Colonic mucosa (tissue), 4 donors: ENCODE measurements at places on chromosomes 11 and 22.
A peak's percentile ranks its signal among the peaks of the same experiment; 100 is the strongest.

DNA sequence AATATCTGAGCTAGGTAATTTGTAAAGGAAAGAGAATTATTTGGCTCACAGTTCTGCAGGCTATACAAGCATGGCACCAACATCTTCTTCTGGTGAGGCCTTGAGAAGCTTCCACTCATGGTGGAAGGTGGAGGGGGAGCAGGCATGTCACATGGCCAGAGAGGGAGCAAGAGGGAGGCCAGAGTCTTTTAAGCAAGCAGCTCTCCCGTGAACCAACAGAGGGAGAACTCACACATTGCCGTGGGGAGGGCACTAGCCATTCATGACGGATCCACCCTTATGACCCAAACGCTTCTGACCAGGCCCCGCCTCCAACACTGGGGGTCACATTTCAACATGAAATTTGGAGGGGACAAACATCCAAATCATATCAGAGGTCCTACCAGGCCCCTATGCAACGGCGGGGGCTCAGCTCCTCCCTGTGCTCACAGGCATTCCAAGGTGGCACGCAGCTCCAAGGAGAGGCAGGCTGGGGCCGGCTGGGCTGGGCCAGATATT, 4.6 kb downstream of the C11orf96 start:
- DNase-seq = no peak

DNA sequence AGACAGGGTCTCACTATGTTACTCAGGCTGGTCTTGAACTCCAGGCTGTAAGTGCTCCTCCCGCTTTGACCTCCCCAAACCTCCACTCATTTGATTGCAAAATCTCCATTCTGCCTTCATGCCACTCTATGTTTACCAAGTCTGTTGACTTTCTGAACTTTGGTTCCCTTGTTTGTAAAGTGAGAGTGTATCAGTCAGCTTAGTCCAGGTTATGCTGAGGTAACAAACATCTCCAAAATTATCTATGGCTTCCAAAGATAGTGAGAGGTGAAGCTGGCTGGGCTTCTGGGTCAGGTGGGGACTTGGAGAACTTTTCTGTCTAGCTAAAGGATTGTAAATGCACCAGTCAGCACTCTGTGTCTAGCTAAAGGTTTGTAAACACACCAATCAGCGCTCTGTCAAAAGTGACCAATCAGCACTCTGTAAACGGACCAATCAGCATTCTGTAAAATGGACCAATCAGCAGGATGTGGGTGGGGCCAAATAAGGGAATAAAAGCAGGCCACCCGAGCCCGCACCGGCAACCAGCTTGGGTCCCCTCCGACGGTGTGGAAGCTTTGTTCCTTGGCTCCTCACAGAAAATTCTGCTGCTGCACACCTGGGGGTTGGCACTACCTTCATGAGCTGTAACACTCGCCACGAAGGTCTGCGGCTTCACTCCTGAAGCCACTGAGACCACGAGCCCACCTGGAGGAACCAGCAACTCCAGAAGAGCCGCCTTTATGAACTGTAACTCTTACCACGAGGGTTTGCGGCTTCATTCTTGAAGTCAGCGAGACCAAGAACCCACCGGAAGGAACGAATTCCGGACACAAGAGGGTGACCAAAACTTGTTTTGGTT, 109.3 kb downstream of the MIAT start:
- no peak for DNase-seq

GRCh38 chr11:128086794-128087193, 500.6 kb downstream of the ETS1 start:
- no peak for DNase-seq

DNA sequence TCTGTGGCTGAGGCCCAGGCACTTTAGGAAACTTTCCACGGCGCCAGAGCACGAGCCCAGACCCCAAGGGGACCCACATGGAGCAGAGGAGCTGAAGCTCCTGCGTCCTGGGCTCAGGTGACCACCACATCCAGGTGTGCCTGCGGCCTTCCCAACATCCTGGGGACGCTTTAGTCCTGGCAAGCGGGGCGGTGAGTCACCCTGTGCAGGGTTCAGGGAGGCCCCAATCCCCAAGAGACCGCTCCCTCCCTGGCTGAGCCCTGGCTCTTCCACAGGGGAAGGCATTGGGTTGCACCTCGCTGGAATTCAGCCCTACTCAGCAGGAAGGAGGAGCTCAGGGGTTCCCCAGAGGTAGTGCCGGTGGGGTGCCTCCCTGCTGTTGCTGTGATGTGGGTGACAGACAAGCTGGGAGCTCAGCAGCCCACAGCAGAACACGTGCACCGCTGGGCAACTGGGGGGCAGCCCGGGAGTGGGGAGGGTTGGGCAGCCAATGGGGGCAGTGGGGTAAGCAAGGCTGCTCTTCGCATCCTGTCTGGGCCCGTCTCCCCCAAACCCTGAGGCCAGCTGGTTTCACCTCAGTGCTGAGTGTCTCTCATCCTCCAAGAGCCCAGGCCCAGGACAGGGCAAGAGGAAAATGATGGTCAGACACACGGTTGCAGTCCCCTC, 802.8 kb downstream of the BRD1 start:
- DNase-seq = no peak

- no peak for DNase-seq
Measured at GRCh38 chr22:19228179-19228578, 49.6 kb upstream of the SLC25A1 start.

- no peak for DNase-seq
Measured at GRCh38 chr11:129613071-129613470, 202.6 kb upstream of the TMEM45B start.

- DNase-seq = no peak
Measured at GRCh38 chr22:45905326-45905923, 71.5 kb downstream of the WNT7B start.

GRCh38 chr11:2834503-2835273, 50.9 kb downstream of the CDKN1C start:
- DNase-seq = no peak

GRCh38 chr22:35312198-35313059, 12.7 kb downstream of the TOM1 start:
- DNase-seq = peak; percentile 79

GRCh38 chr11:121672630-121673487, 220.1 kb upstream of the SORL1-AS1 start:
- DNase-seq = no peak

DNA sequence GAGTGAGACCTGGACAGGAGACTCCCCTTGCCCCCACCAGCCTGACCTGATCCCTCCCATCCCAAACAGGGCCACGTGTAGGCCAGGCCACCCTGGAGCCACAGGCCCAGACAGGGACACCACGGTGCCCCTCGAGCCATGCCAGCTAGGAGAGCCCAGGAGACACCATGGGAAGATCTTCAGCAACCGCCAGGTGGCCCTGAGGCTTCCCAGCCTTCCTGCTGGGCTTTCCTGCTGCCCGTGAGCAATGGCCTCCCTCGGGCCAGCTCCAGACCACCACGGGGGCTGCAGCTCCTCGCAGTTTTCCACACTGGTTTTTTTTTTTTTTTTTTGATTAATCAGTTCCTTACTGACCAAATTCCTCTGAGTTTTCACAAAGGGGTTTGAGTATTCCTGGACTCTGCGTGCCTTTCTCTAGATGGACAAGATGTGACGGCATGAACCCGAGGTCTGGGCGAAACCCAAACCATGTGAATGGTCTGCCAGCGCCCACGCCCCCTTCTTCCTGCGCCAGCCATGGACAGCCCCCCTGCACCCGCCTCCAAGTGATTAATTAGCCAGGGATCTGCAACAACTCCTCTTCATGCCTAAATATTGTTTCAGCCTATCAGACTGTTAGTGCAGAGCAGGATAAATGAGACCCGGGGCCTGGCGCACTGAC, 40.9 kb downstream of the TBX1 start:
- DNase-seq = no peak

DNA sequence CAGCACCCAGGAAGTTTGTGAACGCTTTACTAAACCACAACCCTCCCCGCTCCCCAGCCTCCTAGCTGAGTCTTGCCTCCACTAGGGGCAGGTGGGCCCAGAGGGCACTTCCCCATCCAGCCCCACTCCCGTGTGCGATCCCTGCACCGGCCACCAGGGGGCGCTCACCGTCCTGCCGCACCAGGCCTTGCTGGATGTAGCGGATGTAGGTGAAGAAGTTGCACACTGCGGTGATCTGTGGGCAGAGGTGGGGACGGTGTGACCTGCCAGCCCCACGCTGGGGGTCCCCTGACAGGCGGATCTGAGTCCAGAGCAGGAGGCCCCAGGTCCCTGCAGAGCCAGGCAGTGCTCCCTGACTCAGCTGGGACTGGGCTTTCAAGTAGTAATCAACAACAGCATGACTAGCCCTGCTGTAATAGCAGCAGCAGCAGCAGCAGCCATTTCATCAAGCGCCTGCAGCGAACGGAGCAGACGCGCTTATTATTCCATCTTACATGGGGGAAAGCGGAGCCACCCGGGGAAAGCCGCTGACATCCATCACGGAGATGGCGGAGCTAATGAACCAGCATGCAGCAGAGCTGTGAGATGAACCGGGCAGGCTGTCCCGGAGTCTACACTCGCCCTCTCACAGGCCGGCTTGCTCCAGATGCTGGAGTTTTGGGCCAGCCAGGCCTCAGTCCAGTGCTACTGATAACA, 7.9 kb upstream of the FADS3 start:
- DNase-seq = peak; percentile 90

- DNase-seq = no peak
Measured at GRCh38 chr11:110374921-110375320, 54.8 kb upstream of the FDX1 start.

GRCh38 chr11:33828604-33829429, 54.5 kb upstream of the FBXO3 start:
- DNase-seq = no peak

DNA sequence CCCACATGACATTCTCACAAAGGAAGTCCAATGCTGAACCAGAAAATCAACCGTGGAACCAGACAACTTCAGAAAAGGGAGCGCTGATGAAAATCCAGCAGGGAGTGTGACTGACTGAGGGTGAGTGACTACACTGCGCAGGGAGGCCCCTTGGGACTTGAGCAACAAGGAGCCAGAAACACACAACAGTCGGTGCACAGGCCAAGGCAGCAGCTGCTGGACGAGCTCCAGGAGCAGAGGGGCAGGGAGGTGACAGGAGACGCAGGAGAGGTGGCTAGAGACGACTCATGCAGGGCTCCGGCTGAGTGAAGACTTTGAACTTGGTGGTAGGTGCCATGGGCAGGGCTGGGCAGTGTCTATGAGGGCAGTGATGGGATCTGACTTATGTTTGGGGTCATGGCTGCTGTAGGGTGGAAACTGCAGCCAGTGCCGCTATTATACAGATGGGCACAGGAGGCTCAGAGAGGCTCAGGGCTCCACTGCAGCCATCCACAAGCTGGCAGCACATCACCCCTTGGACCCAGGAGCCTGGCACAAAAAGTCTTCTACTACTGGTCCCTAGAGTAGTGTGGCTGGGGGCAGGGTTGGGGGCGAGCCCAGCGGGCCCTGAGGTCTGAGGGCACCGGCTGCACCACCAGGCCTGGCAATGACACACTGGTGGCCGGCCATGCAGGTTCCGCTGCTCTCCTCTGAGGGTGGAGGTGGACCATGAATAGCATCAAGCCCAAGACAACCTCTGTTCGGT, 10.3 kb upstream of the FADD start:
- no peak for DNase-seq

DNA sequence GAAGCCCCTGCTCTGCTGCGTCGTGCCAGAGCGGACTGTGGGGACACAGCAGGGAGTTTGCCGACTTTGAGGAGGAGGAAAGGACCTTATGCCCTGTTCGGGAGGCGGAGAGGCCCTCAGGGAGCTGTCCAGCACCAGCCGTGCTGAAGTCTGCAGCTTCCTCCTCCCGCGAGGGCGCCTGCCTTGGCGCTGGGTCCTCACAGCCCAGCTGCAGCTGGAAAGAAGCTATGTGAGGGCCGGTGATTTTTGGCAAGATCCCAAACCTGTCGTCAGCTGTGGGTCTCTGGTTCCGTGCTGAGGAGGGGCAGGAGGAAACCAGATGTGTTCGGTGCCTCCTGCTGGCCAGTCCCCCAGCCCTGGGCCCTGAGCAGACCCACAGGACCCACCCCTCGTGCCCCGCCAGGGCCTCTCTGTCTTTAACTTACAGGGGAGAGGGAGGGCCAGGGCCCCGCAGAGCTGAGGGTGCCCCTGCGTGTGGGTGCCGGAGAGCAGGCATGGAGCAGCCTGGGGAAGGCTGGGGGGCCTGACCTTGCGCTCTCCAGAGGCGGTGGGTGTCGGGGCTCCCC, 12.0 kb downstream of the BRSK2 start:
- peak; percentile 66 for DNase-seq

DNA sequence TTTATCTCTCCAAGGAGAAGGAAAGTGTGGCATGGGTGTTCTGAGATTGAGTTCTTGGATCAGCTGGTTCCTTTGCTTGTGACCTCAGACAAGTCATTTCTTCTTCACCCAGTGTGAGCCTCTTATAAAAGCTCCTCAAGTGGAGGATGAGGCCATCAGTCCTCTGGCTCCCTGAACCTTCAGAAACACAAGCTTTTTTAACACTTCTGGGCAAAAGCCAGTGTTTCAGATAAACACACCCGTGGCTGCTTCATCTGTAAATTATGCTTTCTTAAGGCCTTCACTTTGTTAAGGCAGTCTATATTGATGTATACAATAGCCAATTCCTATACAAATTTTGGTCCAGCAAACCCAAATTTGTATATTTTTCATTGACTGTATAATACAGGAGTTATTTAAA, 179.9 kb downstream of the DBX1 start:
- no peak for DNase-seq

DNA sequence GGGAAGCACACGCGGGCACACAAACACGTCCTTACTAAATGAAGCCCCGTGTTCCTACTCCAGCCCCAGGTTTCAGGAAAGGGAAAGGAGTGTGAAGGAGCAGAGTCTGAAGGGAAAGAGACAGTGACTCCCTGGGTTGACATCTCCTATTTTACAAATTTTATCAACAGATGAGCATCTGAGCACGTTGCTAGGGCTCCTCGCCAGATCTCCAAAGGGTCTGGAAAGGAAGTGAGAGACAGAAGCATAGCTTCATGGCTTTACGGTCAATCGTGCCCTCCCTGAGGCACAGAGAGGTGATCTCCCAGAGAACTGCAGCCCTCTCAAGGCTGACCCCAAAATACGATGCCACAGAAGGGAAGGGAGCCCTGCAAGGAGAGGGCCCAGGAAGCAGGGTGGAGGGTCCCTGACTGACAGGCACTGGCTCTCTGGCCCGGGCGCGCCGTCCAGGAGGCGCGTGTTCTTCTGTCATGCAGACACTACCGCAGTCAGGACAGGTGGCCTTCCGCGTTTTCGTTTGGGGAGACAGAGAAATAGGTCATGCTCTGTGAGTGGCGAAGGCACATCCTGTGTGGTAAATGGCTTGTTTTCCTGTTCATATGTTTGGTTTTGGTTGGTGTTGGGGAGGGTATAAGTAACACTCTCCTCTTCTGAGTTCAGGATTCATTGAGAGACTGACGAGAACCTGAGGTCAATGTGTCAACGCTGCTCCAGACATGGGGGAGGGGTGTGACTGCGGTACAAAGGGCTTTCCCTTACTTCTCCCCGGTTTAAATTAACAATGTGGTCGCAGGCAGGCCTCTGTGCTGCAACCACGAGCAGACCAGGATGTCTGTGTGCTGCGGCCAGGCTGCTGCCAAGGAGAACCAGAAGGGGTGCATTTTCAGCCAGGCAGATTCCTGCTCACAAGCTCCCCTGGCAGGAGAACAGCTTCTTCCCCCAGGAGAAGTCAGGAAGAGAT, 813.3 kb downstream of the OPCML start:
- DNase-seq = peak; percentile 17

GRCh38 chr22:42173183-42173926, 42.7 kb upstream of the CYP2D6 start:
- no peak for DNase-seq

- no peak for DNase-seq
Measured at GRCh38 chr22:44486538-44486937, 11.5 kb downstream of the RTL6 start.

- no peak for DNase-seq
Measured at GRCh38 chr11:111350811-111351210, 28.3 kb downstream of the POU2AF1 start.
